ENCODE measurements at places on chromosomes 1 and 21.
A peak's percentile ranks its signal among the peaks of the same experiment; 100 is the strongest.

DNA sequence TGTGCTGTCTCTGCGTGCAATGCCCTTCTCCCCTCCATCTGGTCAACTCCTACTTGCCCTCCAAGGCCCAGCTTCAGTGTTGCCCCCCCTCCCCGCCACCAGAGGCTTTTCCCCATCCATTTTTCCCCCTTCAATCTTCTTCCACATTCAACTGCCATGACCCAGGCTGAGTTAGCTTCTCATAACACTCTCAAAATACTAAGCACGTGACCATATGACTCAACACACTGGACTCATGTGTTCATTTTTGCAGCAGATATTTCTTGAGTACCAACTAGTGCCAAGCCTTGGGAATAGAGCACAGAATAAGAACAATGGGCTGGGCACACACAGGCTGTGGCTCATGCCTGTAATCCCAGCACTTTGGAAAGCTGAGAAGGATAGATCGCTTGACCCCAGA, 132.1 kb downstream of the IGSF21 start:
- no peak for DNase-seq

DNA sequence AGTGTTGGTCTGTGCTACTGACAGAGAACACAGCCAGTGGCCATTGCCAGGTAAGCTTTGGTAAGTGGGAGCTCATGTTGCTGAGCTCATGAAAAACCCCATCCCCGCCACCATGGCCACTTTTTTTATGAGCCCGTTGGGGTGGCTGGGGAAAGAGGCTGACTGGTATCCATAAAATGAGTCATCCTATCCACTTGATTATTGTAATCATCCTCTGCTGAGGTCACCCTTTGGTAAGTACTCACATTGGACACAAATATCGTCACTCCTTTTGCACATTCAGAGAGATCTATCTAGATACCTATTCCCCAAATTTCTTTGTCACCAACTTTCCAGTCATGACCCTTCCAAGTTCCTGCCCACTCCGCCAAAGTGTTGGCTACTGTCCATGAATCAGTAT, 22.0 kb downstream of the SLAMF7 start:
- DNase-seq: no peak

GRCh38 chr1:118201524-118201923, 16.5 kb upstream of the SPAG17 start:
- DNase-seq: no peak

GRCh38 chr1:22398656-22399420, 52.8 kb upstream of the ZBTB40 start:
- DNase-seq: peak; percentile 57

DNA sequence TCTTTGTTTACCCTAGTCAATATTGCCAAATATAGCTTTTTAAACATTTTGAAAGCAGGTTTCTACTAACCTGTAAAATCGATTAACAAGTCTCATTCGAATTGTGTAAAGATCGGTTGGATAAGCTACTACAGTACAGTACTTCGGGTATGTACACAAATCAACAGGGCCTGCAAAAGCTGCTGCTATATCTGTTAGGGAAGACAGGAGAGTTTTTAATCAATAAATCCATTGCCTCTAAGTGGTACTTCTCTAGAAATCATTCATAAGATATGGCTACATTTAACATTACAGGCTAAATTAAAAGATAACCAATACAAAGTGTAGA, 34.8 kb upstream of the PSMG1 start:
- no peak for DNase-seq

- DNase-seq: no peak
Observed at GRCh38 chr1:64984737-64985136, 18.4 kb upstream of the JAK1 start.

GRCh38 chr1:111976332-111976731, 13.1 kb downstream of the KCND3 start:
- DNase-seq: no peak
